Cardiac fibroblast (primary cell): ENCODE measurements at places on chromosomes 16 and 17.

- no peak for DNase-seq
Measured at GRCh38 chr17:56096026-56096810, 57.1 kb upstream of the ANKFN1 start.

DNA sequence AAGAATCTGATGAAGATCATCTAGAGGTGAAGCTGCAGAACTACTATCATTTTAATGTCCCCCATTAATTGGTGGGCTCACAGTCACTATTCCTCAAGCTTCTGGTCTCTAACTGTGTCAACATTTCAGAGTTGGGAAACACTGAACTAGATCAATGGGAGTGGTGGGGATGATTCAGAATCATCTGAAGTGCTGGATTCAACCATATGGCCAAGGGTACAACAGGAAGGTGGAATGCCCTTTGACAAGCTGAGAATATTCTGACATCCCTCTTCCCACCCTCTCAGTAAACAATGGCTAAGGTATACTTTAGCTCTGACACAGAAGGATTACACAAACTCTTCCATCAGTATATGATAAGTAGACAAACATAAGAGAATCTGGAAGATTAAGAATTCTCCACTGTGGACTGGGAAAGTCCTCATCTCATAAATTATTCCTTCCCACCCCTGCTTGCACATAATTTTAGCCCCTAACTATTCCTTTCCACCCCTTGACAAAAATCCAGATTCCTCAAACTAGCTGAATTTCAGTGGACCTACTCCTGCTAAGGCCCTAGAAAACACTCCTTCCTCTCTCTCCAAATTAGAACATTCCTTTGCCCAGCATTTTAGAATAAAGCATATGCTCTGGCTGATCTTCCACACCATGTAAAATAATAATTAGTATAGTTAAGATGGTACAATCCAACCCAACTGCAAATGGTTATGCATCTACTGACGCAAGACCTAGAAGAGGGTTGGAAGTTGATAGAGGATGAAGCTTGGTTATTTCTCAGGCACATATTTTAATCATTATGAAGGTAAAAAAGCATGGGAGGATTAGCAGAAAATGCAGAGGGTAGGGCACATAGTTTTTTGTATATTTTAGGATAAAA is 16.3 kb upstream of the RFFL start:
- DNase-seq, result no peak

DNA sequence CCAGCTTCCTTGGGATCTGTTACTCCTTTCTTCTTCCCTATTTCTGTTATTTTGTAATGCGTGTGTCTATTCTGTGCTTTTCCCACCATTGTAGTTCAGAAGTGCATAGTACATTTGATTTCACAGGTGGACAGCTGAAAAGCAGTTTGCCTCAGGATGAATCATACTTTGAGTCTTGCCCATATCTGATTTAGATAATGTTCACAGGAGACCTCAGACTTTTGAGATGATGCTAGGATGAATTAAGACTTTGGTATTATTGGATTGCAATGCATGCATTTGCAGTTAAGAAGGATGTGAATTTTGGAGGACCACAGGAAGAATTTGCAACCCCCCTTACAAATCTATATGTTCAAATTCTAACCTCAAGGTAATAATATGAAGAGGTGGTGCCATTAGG is 769.6 kb downstream of the CDH11 start:
- DNase-seq, result no peak

- no peak for DNase-seq
Measured at GRCh38 chr17:81134064-81134781, 31.1 kb upstream of the PVALEF start.

DNA sequence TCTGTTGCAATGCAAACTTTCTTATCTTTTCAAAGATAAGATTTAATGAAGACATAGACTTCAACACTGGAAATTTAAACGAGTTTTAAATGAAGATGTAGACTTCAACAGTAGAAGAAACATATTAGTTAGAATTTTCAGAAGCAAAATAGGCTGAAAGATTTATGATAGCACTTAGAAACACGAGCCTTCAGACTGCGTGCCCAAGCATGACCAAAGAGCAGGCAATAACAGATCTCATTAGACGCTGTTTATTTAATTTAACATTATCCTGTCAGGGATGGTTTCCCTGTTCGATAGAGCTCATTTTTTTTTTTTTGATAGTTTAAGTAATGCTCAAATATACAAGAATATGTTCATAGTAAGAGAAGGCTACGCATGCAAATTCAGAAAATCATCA is 604.7 kb upstream of the SOX9 start:
- no peak for DNase-seq

- no peak for DNase-seq
Measured at GRCh38 chr17:74362069-74362405, 369 bp upstream of the BTBD17 start.

DNA sequence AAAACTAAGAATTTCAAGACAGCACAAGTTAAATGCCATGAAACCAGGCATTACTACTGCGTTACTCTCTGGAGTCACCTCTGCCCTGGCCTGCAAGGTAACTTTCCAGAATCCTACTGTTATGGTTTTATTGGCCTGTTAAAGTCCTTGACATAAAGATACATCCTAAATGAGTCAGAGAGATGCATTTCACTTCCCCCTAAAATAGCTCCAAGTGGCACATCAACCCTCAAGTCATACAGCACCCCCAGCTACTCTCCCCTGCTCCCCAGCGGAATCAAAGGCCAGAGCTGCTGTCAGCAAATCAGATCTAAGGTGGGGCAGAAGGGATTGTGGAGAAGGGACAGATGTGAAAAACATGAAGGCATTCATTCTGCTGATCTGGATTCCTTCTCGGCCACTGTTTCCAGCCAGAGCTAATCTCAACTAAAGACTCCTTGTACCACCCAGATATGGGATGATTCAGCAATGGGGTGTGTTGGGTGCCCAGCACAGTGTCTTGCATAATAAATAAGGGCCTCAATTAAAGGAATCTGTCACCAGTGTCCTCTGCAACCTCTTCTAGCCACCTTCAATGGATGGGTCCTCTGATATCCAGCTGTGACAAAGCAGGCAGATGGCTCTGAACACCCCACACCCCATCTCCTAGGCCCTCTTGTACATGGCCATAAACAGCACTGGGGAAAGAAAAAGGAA is 8.5 kb upstream of the CCL1 start:
- DNase-seq, result no peak

- no peak for DNase-seq
Measured at GRCh38 chr17:27421111-27421510, 35.1 kb upstream of the KSR1 start.

- DNase-seq, result no peak
Measured at GRCh38 chr16:47211218-47211617, 67.5 kb upstream of the NETO2 start.
